ENCODE measurements at places on chromosomes 11 and 22. TPM values are rescaled to one million over a fixed set of nuclear protein-coding genes. Genes with fewer than 3 reads are reported as not detected.

- DNase-seq = peak; percentile 44
Observed at GRCh38 chr11:26905368-26905767, 88.5 kb upstream of the FIBIN start.

DNA sequence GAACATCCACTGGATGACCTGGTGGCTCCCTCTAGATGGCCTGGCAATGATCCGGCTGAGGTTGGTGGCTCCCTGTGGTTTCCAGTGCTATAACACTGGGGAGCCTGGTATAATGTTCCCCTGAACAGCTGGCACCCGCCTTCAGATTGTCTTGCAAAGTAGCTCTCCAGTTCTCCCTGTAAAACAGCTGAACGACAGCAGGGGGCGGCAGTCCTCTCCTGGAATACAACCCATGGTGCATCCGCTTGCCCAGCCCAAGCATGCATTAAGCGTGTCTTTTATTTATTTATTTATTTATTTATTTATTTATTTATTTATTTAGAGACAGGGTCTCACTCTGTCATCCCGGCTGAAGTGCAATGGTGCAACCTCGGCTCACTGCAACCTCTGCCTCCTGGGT is 258.9 kb downstream of the BUD13 start:
- DNase-seq = peak; percentile 43

DGCR6L gene
- 58.2 TPM for total RNA-seq

DNA sequence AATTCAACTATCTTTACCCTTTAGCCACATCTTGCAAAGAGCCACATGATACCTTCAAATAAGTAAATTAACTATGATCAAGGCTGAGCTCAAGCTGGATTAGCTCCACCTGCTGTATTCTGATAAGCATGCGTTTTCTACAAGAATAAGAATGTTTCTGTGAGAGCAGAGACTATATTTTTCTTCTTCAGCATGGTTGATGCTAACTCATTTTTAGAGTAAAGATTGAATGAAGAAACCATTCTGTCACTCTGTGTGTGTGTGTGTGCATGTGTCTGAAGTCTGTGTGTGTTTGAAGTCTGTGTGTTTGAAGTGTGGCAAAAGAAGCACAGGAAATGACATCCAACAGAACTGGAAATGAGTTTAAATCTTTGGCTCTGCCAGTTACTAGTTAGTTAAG is 12.0 kb upstream of the LAYN start:
- peak; percentile 23 for DNase-seq

TALDO1 gene
- 146 TPM for total RNA-seq

DNA sequence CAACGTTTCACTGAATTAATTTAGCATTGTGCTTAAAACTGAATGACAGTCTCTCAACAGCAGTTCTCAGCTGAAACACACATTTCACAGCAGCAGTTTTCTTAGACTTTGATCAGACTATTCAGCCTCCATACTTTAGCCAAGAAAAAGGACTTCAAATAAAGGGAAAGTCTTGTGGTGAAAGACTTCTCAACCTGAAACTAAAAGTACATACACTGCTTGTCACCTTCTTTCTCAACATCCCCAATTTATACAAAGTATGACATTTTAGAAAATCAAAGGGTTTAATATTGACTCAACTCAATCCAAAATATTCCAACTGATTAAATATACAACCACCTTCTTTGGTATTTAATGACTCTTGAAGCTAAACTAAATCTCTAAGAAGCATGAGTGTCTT is 419.0 kb downstream of the LRRC4C start:
- DNase-seq = no peak

DNA sequence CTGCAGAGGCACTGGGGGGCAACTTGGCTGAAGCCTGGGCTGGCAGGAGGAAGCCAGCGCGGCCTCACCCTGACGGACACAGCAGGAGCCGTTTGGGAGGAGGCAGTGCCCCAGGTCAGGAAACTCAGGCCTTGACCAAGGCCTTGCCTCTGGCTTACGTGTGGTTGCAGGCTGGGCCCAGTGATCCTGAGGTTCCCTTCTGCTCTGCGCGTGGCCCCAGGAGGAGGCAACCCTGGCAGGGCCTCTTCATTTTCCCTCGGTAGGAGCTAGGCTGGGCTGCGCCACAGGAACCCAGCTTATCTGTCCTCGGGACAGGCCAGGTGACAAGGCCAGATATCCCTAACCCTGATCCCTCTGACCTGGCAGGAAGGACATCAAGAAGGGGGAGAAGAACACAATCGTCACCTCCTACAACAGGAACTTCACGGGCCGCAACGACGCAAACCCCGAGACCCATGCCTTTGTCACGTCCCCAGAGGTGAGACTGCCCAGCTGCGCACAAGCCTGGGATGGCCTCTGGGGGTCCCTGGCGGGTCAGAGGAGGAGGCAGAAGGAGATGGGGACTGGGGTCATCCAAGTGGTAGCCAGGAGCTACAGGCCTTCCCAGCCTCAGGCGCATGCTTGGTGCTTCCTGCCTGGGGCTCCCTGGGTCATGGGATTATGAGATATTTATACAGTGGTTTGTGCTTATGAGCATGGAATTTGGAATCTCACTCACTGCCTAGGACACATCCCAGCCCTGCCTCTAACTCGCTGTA is 20.6 kb downstream of the POLR3H start:
- peak; percentile 65 for DNase-seq

DNA sequence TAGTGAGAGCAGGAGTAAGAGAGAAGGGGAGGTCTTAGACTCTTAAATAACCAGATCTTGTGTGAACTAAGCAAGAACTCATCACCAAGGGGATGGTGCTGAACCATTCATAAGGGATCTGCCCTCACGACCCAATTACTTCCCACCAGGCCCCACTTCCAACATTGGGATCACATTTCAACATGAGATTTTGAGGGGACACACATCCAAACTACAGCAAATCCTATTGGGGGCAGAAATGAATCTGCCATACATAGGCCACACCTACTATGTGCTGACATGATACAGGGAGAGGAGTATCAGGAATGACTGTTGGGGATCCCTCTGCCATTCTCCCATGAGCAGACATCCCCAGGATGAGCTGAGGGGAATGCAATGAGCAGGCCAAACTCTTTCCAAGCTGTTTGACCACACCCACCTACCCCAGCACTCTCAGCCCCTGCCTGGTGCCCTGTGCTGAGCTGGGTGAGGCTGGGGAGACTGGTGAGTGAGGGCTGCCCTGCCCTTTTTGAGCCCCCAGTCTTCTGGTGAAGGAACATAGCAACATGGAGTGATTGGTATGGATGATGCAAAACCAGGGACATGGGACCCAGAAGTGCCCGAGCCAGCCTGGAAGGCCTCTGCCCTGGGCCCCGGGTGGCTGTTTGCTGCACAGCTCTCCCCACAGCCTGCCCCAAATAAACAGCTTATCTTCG is 1.2 kb upstream of the GTSE1 start:
- DNase-seq = no peak

GVQW3 gene
- 4.2 TPM for total RNA-seq

DNA sequence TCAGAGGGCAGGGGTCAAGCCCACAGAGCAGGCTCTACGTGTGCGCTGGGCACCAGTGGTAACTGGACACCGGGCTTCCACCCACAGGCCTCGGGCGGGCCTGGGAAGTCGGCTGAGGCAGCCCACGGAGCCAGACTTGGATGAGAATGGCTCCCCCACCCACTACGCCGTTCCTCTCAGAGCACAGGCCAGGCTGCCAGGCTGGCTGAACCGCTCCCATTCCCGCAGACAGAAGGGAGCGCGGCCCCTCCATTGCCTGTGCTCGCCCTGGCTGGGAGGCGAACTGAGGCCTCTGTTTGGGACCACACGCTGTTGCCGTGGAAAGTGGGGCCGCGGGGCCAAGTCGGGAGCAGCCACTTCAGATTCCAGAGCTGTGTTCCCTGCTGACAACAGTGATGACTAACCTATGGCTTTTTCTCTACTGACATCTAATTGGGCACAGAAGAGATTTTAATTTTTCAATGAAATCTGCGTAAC is 63.9 kb downstream of the MYH9 start:
- peak; percentile 82 for DNase-seq

- no peak for DNase-seq
Observed at GRCh38 chr11:99098258-99098657, 77.5 kb downstream of the CNTN5 start.

CCND1 gene
- 770 TPM for total RNA-seq

DNA sequence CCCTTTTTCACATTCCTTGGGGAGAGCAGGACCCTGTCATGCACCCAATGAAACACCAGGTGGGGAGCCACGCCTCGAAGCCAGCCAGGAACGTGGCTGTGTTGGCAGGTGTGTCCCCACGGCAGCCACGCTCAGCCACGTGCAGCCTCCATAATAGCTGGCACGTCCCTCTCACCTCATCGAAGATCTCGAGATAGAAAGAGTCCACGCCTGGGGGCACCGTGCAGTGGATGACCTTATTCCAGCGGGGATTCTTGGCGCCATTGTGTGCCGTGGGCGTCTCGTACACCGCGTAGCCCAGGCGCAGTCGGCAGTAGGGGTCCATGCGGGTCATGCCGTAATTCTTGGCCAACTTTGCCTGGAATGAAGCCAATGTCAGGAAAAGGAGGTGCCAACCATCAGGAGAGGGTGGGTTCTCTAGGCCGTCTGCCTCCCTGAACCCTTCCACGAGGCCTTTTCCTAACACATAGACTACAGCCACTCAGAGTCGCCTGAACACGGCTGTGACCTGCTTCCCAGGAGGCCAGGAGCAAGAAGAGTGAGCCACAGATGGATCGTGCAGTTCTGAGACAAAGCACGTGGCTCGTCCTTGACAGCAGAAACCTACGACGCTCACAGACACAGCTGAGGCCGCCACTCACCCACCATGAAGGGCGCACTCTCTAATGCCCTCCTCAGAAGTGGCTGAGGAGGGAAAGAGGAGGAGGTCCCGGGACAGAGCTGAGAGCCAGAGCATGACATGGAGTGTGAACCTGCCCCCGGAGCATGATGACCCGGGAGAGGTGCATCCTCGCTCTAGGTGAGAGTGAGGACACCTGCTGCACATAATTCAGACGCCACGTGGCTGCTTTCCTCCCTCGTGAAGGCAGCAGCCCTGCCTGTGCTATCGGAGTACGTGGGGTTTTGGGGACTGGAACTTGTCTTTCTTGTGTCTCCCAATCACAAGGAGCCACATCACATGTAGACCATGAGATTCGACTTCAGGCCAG is 19.1 kb downstream of the TOLLIP start:
- no peak for DNase-seq

DNA sequence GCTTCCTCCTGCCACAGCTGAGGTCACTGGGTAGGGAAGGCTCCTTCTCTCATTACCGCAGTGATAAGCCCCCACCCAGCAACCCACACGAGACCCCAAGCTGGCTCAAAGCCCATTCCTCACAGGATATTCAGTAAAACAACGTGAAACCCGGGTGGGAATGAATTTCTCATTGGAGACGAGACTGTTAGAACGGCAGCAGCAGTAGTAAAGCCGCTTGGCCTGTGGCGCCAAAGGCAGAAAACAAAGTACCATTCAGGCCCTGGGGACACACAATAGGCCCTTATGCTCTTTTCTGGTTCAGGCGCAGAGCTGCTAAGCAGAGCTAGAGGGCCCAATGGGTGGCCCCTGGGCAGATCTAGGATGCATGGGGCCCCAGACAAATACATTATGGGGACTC is 45.3 kb downstream of the PC start:
- DNase-seq = no peak

DNA sequence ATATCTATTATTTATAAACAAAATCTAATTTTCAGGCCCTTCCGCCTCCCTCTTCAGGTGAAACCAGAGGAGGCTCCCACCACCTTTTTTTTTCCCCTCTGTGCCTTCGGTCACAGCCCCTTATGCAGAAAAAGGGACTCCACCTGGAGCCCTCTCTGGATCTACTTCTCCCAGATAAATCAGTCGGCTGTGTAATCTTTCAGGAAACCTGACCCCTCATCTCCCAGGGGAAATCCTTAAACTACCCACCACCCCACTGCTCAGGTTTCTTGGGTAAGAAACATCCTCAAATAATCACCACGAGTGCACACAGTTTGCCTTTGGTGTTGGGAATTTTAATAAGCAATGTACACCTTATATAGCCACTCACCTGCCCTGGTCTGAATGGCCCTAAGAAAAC is 104.2 kb downstream of the NAV2 start:
- DNase-seq = no peak

TBX1 gene
- 2.8 TPM for total RNA-seq

DNA sequence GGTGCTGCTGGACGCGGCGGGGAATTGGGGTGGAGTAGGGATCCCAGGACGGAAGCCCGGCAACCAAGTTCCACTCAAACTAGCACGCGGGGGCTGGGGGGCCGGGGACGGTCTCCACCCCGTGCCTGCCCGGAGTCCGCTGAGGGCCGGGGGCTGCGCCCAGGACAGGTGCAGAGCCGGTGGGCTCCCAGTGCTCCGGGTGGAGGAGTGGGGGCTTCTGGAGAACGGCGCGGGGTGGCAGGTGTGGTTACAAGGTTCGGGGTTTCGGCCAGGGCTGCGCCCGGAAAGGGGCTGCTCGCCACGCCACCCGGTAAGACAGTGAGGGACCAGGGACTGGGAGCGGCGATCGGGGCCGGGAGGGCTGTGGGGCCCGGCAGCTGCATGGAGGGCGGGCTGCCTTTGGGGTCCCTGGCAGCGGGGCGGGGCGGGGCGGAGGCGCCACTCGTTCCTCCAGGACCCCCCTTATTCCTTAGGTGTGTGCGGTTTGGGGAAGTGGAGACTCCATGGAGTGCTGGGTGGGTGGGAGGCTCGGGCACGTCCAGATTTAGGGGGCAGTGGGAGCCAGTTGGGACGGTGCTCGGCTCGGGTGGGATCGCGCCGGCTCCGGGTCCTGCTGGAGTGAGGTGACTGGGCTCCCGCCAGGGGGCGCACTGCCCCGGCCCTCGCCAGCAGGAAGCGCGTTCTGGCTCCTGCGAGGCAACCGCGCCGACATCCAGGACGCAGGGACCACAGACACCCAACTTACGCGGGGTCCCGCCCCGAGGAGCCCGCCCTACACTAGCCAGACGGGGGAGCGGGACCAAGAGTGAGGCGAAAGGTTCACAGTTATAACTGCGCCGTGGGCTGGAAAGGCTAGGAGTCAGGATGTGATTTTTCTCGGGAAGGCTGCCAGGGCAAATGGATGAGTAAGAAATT is 868 bp downstream of the TSPAN18 start:
- peak; percentile 61 for DNase-seq

DNA sequence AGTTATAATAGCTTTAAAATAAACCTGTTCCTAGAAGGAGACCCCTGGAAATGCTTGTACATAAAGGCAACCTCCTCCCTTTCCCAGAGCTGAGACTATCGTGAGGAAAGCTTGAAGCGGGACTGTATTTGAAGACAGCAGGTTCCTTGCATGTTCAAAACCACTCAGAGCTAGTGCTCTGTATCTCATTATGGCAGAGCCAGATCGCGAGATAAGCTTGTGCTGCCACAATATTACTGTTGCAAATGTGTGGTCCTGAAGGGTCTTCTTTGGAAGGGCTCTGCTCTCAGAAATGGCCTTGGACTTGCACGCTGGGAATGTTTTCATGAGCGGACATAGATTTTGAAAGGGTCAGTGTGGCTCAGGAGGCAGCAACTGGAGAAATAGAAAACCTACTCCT is 168.2 kb downstream of the KIRREL3 start:
- no peak for DNase-seq

SCGB2A2 gene
- not detected for total RNA-seq

IZUMO1R gene
- not detected for total RNA-seq

GRCh38 chr11:36389811-36390210 is 93.7 kb downstream of the PRR5L start:
- no peak for DNase-seq

Measured in fibroblast of the aortic adventitia (primary cell).